Neural progenitor cell (in vitro differentiated cells): ENCODE measurements at places on chromosomes 3 and 15. TPM values are rescaled to one million over a fixed set of nuclear protein-coding genes. Genes with fewer than 3 reads are reported as not detected.

Gene FSIP1
- 2.1 and 2.5 TPM in 2 replicates for total RNA-seq

Gene EPHA3
- total RNA-seq, result 0.34 and 0.36 TPM in 2 replicates

Gene ST6GAL1
- 27.3 and 39.2 TPM in 2 replicates for total RNA-seq

Gene PTPRG
- 65.1 and 65.3 TPM in 2 replicates for total RNA-seq

- H3K4me1 ChIP-seq, result no peaks in the 10 kb centered on the region
- no peaks in the 10 kb centered on the region for H3K27me3 ChIP-seq
- H3K27ac ChIP-seq, result no peak overlapping the region
- H3K36me3 ChIP-seq, result no peaks in the 10 kb centered on the region
- no peak for DNase-seq
- no peak overlapping the region for H3K4me3 ChIP-seq
Observed at GRCh38 chr3:191648787-191649186, 187.8 kb downstream of the PYDC2 start.

DNA sequence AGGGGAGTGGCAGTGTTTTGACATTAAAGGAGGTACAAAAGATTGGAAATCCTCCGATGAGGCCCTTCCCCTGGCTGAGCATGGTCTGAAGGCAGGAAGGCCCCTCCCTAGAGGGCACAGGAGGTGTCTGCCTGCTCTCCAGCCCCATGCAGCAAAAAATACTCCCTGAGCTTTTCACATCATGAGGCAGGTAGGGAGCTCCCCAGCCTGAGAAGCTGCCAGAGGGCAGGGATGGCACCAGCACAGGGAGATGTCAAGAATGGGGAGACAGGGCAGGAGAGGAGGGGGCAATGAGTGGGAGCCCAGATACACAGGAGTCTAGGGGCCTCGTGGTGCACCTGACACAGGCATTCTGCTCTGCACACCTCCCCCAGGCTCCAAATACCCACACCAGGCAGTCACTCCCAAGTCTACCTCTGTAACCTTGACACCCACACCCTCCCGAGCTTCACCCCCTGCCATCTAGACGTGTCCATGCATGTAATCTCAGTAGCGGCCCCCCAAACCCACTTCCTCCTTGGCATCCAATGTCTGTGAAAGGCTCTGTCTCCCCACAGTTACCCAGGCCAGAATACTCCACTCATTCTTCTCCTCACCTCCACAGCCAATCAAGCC lies 22.9 kb downstream of the GRAMD2A start:
- no peaks in the 10 kb centered on the region for H3K27me3 ChIP-seq
- H3K27ac ChIP-seq, result no peak overlapping the region
- H3K36me3 ChIP-seq, result no peaks in the 10 kb centered on the region
- no peak overlapping the region for H3K4me3 ChIP-seq
- H3K4me1 ChIP-seq, result peaks cover 10% of the 10 kb centered on the region

- H3K4me1 ChIP-seq, result peaks cover 70% of the 10 kb centered on the region
- H3K27ac ChIP-seq, result no peak overlapping the region
- no peaks in the 10 kb centered on the region for H3K27me3 ChIP-seq
- H3K4me3 ChIP-seq, result no peak overlapping the region
- peaks cover 34% of the 10 kb centered on the region for H3K36me3 ChIP-seq
Observed at GRCh38 chr3:66450390-66451022, 50.3 kb downstream of the LRIG1 start.

- no peaks in the 10 kb centered on the region for H3K36me3 ChIP-seq
- no peaks in the 10 kb centered on the region for H3K27me3 ChIP-seq
- H3K4me3 ChIP-seq, result no peak overlapping the region
- no peaks in the 10 kb centered on the region for H3K4me1 ChIP-seq
- no peak for DNase-seq
Observed at GRCh38 chr3:20700714-20701113, 514.7 kb upstream of the SGO1 start.

GRCh38 chr3:59079962-59080361 lies 30.1 kb upstream of the CFAP20DC start:
- H3K36me3 ChIP-seq, result no peaks in the 10 kb centered on the region
- no peak overlapping the region for H3K4me3 ChIP-seq
- no peak for DNase-seq
- no peaks in the 10 kb centered on the region for H3K4me1 ChIP-seq
- no peak overlapping the region for H3K27ac ChIP-seq

DNA sequence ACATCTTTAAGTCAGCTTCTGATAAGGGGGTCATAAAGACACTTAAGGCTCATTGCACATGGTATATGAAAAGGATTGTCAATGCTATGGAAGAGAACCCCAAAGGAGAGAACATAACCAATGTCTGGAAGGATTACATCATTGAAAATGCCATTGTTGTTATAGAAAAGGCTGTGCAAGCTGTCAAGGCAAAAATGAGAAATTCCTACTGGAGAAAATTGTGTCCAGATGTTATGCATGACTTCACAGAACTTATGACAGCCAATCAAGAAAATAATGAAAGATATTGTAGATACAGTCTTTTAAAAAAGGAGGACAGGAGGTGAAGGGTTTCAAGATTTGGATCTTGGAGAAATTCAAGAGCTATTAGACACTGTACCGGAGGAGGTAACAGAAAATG lies 96.3 kb upstream of the MBNL1 start:
- no peak for DNase-seq
- H3K27ac ChIP-seq, result no peak overlapping the region
- no peak overlapping the region for H3K4me3 ChIP-seq
- H3K36me3 ChIP-seq, result no peaks in the 10 kb centered on the region
- no peaks in the 10 kb centered on the region for H3K27me3 ChIP-seq

GRCh38 chr15:83092309-83092976 lies 15.0 kb upstream of the TM6SF1 start:
- no peaks in the 10 kb centered on the region for H3K27me3 ChIP-seq
- no peaks in the 10 kb centered on the region for H3K36me3 ChIP-seq
- no peak overlapping the region for H3K4me3 ChIP-seq
- DNase-seq, result no peak
- H3K4me1 ChIP-seq, result peaks cover 10% of the 10 kb centered on the region

DNA sequence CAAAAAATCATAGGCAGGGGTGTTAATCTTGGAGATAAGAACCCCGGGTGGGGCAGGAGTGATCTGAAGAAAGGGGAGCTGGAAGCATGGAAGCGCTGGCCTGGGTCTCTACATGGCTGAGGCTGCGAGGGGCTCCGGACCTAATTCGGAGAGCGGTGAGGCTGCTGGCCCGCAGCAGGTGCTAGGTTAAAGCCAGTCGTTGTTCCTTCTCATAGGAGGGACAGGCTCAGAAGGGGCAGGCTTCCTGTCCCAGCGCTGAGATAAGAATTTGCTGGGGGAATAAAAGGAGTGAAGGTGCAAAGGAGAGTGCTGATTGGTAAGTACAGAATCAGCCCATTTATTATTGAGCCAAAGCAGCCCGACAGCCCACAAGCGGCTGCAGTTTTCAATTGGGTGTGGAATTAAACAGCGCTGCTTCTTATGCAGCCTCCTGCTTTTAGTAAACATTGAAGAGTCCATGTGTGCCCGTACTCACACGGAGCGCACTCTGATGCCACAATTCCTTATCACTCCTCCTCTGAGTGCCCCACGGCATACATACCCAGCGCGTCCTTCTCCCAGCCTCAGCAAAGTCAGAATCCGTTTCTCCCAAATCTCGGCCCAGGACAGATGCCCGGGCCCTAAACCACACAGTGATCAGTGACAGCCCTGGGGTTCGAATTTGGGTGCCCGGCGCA lies 17.1 kb downstream of the CHST13 start:
- DNase-seq, result no peak
- no peaks in the 10 kb centered on the region for H3K27me3 ChIP-seq
- H3K4me3 ChIP-seq, result no peak overlapping the region
- no peaks in the 10 kb centered on the region for H3K4me1 ChIP-seq

DNA sequence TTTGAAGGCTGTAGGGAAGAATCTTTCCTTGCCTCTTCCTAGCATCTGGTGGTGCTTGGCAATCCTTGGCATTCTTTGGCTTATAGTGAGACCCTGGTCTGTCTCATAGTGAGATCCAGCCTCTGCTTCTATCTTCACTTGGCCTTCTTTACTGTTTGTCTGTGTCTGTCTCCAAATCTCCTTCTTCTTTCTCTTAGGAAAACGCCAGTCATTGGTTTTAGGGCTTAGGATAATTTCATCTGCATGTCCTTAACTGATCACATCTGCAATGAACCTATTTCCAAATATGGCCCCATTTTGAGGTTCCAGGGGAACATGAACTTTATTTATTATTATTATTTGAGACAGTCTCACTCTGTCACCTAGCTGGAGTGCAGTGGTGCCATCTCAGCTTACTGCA lies 25.8 kb downstream of the KAT2B start:
- no peak overlapping the region for H3K27ac ChIP-seq
- no peak for DNase-seq
- H3K4me1 ChIP-seq, result peaks cover 13% of the 10 kb centered on the region
- H3K36me3 ChIP-seq, result no peaks in the 10 kb centered on the region
- H3K4me3 ChIP-seq, result no peak overlapping the region

GRCh38 chr3:3552761-3553160 lies 246.5 kb upstream of the LRRN1 start:
- no peaks in the 10 kb centered on the region for H3K27me3 ChIP-seq
- no peak for DNase-seq
- no peaks in the 10 kb centered on the region for H3K4me1 ChIP-seq
- H3K27ac ChIP-seq, result no peak overlapping the region
- no peaks in the 10 kb centered on the region for H3K36me3 ChIP-seq

DNA sequence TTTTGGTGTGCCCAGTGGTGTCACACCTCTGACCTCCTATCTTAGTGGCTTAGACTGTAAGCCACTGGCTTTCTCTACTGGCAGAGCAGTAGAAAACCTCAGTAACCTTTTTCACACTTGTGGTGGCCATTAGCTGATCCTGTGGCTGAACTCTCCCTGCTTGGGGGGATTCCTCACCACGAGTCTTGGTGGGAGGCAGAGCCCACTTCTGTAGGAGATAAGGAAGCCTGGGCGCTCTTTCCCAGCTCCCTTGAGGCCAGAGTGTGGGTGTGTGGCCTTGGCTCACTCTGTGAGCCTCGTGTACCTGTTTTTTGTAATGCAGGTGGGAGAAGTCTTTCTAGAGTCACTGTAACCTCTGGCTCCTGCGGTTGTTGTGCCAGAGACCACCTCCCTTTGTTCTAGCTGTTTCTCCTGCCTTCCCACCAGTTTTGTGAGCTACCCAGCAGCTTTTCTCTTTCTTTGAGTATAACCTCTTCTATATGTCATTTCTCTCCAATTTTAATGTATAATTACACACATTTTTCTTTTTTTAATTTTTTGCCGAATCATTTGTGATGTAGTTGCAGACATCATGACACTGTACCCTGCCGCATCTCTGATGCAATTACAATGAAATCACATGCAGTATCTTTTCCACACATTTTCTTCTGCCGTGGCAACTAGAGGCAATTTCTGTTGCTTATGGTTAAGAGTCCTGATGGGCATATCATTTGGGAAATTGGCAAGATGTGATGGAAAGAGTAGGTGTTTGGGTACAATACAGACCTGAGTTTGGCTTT lies 13.8 kb downstream of the XCR1 start:
- no peak overlapping the region for H3K4me3 ChIP-seq
- DNase-seq, result no peak
- H3K36me3 ChIP-seq, result no peaks in the 10 kb centered on the region
- no peak overlapping the region for H3K27ac ChIP-seq
- H3K4me1 ChIP-seq, result no peaks in the 10 kb centered on the region
- H3K27me3 ChIP-seq, result no peaks in the 10 kb centered on the region

DNA sequence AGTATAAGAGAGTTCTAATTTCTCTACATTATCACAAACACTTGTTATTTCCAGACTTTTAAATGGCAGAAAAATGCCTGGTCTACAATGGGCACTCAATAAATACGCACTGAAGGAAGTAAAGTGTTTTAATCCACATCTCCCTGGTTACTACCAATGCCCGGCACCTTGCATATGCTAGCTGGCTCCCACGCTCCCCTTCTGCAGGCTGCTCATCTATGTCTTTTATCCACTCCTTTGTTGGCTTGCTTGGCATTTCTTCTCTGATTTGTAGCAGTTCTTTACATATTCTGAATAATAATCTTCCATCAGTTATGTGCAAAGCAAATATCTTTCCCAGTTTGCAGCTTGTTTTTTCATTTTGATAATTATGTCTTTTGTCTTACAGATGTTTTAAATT lies 74.6 kb upstream of the PRR23E start:
- no peaks in the 10 kb centered on the region for H3K36me3 ChIP-seq
- no peaks in the 10 kb centered on the region for H3K4me1 ChIP-seq
- H3K4me3 ChIP-seq, result no peak overlapping the region
- no peaks in the 10 kb centered on the region for H3K27me3 ChIP-seq
- DNase-seq, result no peak

DNA sequence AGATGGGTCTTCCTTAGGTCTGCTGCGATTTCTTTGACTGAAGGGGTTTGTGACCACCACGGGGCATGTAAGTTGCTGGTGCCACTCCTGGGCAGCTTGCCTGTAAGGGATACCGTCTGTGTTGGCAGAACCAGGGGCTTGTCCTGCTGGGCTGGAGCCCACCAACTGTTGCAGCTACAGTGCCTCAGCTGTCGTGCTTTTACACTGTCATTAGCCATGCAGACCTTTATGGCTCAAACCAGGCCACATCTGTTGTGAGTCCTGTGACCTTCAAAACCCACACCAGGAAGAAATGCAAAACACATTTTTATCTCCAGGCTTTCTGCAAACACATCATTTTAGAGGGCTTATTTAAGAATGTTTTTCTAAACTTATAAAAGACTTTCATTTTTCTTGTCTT lies 168.7 kb downstream of the PTPRG start:
- no peak overlapping the region for H3K4me3 ChIP-seq
- no peak for DNase-seq
- H3K36me3 ChIP-seq, result no peaks in the 10 kb centered on the region
- H3K27me3 ChIP-seq, result no peaks in the 10 kb centered on the region

- H3K4me1 ChIP-seq, result no peaks in the 10 kb centered on the region
- H3K27me3 ChIP-seq, result no peaks in the 10 kb centered on the region
- DNase-seq, result peak; percentile 71
- peaks cover 14% of the 10 kb centered on the region for H3K36me3 ChIP-seq
Observed at GRCh38 chr3:38479431-38480092, 16.6 kb upstream of the EXOG start.

- no peak for DNase-seq
- no peak overlapping the region for H3K27ac ChIP-seq
- no peaks in the 10 kb centered on the region for H3K27me3 ChIP-seq
- H3K4me3 ChIP-seq, result no peak overlapping the region
- no peaks in the 10 kb centered on the region for H3K4me1 ChIP-seq
- H3K36me3 ChIP-seq, result no peaks in the 10 kb centered on the region
Observed at GRCh38 chr3:106036696-106037095, 167.9 kb upstream of the CBLB start.
